ENCODE measurements at places on chromosomes 1 and 21.

GRCh38 chr1:39317910-39318633 is 113.6 kb downstream of the MACF1 start:
- H3K36me3 ChIP-seq = no peaks in the 10 kb centered on the region
- H3K27me3 ChIP-seq = no peaks in the 10 kb centered on the region
- no peak overlapping the region for H3K27ac ChIP-seq

- H3K4me3 ChIP-seq = no peak overlapping the region
- H3K27ac ChIP-seq = no peak overlapping the region
- no peak for DNase-seq
These were observed 5.2 kb upstream of the CCDC17 start for GRCh38 chr1:45629035-45629434.

DNA sequence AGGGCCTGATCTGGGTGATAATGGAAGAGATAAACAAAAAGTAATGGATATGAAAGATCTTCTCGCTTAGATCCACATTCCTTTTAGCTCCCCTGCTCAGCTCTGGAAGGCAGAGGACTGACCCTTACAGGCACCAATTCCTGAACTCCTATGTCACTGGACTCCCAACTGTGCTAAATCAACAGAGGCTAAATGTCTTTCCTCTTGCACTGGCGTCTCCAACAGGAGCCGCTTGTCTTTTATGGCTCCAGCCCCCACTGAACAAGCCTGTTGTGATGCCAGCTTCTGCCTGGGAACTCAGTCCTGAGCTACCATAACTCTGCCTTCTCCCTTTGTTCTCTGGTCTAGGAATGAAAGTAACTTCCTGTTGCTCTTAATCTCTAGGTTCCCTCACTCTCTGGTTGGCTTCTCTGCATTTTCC is 142.1 kb upstream of the COL11A1 start:
- no peaks in the 10 kb centered on the region for H3K36me3 ChIP-seq
- H3K4me1 ChIP-seq = no peaks in the 10 kb centered on the region
- no peak overlapping the region for H3K4me3 ChIP-seq

GRCh38 chr1:47393141-47393540 is 22.9 kb upstream of the FOXE3 start:
- no peak overlapping the region for H3K27ac ChIP-seq
- peaks cover 31% of the 10 kb centered on the region for H3K4me1 ChIP-seq
- H3K27me3 ChIP-seq = no peaks in the 10 kb centered on the region
- no peaks in the 10 kb centered on the region for H3K36me3 ChIP-seq

DNA sequence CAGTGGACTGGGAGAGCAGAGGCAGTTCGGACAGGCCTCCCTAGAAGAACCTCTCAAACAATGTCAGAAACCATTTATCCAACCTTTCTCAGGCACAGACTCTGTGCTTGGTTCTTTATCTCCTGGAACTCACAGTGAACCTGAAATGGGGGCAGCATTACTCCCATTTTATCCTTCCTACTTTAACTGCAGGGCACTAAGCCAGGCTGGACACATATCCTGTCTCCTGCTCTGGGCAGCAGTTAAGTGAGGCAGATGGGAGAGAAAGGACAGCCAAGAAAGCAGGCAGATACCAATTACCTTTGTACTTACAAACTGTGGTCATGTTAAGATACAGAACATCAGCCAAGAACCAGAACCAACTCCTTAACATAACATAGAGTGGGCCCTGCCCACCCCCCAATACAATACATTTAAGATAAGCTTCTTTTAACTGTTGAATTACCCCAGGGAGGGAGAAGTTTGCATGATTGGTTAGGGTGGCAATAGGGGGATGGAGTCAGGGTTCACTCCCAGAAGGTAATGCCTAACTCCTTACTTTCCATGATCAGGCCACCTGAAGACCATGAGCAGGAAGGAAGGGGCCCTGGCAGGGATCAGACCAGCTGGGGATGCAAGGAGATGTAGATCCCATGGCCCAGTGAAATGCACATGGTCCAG is 10.9 kb downstream of the KDF1 start:
- peaks cover 1% of the 10 kb centered on the region for H3K36me3 ChIP-seq
- H3K27me3 ChIP-seq = no peaks in the 10 kb centered on the region
- DNase-seq = no peak
- 0 out of 2 replicates have a peak, but pooled peaks cover 4% of the 10 kb centered on the region for H3K4me1 ChIP-seq
- no peak overlapping the region for H3K27ac ChIP-seq

DNA sequence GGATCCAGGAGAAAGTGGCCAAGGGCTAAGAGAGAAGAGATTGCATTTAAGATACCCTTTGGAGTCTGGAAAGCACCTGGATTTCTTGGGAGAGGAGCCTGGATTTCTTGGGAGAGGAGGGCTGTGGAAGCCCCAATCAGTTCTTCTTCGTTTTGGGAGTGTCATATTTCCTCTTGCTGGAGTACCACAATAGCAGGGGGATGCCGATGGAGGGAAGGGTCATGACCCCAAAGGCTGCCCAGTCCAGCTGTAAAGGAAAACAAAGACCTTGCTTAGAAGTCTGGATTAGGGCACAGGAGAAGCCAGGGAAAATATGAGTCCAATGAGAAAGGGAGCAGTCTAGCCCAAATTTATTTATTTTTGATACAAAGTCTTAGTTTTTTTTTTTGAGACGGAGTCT is 11.3 kb downstream of the SSR2 start:
- DNase-seq = no peak
- no peaks in the 10 kb centered on the region for H3K27me3 ChIP-seq
- H3K36me3 ChIP-seq = no peaks in the 10 kb centered on the region
- peak overlapping the region; percentile 39 for H3K27ac ChIP-seq

Measured in Caco-2 (cell line).